ENCODE measurements at places on chromosomes 2 and 18.

GRCh38 chr18:60113396-60113795 lies 213.6 kb downstream of the PMAIP1 start:
- DNase-seq, result no peak

- no peak for DNase-seq
Observed at GRCh38 chr2:106288873-106289272, 94.8 kb upstream of the UXS1 start.

- peak; percentile 4 for DNase-seq
Observed at GRCh38 chr2:102915128-102915527, 153.3 kb downstream of the TMEM182 start.

- no peak for DNase-seq
Observed at GRCh38 chr2:239820836-239821693, 204.1 kb downstream of the NDUFA10 start.

DNA sequence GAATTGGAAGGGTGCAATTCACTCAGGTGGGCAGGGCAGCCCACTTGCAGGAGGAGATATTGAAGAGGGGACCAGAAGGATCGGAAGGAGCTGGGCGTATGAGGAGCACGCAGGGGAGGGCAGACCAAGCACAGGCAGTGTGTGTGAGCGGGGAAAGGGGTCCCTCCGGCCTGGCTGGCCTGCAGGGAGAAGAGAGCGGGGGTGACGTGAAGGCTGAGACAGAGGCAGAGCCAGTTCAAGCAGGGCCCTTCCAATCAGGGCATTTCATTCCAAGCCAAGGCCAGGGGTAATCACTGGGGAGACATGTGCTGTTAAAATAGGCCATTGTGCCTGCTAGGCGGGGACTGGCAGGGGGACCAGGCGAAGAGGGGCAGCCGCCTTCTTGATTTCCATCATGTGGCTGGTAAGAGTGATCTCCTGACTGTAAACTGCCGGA lies 62.2 kb downstream of the ACKR3 start:
- DNase-seq, result no peak
